Calu3 (cell line): ENCODE measurements at places on chromosomes 2 and 18.

- DNase-seq, result no peak
Measured at GRCh38 chr2:210540900-210541289, 15.5 kb upstream of the CPS1 start.

DNA sequence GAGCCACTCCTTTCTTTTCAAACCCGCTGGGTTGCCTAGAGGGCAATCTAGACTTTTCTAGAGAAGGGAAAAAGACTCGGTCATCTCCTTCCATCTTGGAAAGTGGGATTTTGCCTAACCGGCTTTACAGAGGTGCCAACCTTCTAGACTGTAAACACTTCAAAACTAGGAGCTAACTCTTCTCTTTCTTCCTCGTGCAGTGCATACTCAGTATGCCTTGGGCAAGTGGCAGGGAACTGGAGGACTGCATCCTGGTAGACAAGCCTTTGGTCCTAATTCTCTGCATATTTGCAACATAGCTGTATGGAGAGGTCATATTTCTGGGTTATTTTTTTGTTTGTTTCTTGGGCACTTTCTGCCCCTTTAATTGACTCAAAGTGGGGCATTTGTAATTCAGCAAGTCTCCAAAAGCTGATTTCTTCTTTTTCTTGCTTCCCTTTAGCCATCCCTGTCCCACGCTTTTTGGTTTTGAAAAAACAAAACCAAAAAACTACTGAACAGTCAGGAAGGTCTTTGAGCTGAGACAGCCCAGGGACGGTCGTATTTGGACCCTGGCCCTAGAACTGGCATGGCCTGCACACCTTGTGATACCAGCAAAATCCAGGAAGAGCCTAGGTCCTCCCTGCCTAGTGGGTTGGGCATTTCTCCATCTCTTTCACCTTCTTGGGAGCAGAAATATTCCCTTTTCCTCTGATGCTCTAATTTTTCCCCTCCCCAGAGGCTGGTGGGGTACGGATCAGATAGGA, 5.8 kb upstream of the GATA6 start:
- DNase-seq, result no peak

- no peak for DNase-seq
Measured at GRCh38 chr2:172389685-172390339, 37.6 kb upstream of the ITGA6 start.

GRCh38 chr2:70947556-70948184, 12.0 kb downstream of the ATP6V1B1 start:
- no peak for DNase-seq

DNA sequence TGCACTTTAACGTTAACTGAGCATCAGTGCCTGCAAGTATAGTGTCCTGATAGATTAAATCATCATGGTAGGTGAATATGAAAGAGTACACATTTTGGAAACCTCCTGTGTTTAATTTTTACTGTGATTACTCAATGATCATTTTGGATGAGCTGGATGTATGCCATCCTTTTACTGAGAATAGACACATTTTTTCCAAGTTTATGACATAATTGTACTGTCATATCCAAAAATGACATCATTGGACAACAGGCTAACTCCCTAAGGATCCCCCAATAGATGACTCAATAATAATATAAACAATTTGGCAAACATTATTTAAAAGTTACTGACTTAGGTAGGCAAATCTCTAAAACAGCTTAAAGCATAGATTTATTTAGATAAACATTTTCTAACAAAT, 410.8 kb upstream of the REG3G start:
- DNase-seq, result no peak

GRCh38 chr2:126748929-126749518, 93.1 kb downstream of the GYPC start:
- no peak for DNase-seq

- peak; percentile 28 for DNase-seq
Measured at GRCh38 chr2:230974096-230974913, 21.6 kb upstream of the SPATA3 start.

DNA sequence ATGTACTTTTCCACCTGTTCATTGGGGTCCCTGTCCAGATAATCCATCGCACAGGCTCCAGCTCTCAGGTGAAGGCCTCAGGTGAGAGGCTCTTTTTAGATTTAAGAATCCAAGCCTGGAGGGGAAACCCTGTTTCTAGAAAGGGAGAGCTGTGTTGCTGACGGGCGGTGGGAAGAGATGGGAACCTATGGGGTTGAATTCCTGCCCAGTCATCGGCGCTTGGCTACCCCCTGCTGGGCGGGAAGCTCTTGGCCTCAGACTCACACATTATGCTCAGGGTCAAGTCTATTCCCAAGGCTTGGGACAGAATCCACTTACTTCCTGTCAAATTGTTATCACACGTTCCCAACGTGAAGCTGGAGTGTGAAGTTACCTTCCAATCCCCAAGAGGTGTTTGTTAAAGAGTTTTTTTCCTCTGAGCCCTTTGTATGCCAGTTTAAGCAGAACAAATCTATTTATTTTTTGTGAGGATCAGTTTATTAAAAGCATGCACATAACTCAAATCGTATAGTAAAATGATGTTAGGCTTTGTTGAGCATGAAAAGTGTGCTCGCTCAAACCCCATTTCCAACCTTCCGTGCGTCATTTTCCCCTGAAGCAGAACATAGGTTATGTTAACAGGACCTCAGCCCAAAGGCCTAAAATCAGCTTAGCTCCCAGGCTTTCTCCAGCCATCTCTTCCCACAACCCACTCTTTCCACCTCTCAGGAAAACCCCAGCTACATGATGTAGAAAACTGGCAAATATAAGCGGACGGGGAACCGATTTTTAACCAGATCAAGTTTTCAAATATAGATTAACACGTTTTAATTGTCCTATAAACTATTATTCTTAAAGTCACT, 181.7 kb upstream of the ETAA1 start:
- peak; percentile 82 for DNase-seq

- DNase-seq, result no peak
Measured at GRCh38 chr2:25419678-25420242, 78.0 kb upstream of the DNMT3A start.

DNA sequence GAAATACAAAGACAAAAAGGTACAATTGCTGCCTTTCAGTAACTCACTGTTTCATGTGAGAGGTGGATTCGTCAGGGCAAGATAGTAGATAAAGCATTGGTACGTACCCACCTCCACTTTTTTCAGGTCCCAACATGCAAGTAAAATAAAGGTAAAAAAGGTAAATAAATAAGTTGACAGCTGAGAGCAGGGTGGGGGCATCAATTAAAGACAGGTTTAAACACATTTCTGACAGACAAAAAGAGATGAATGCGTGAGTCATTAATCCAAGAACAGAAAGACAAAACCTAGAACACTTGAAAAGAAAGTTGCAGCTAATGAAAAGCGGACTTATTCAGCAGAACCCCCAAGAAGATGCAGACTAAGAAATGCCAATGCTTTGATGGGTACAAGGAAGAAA, 979.6 kb upstream of the CDH2 start:
- no peak for DNase-seq

- no peak for DNase-seq
Measured at GRCh38 chr2:56001947-56002346, 78.4 kb upstream of the EFEMP1 start.

GRCh38 chr18:46379323-46379950, 275.3 kb downstream of the HAUS1 start:
- no peak for DNase-seq

DNA sequence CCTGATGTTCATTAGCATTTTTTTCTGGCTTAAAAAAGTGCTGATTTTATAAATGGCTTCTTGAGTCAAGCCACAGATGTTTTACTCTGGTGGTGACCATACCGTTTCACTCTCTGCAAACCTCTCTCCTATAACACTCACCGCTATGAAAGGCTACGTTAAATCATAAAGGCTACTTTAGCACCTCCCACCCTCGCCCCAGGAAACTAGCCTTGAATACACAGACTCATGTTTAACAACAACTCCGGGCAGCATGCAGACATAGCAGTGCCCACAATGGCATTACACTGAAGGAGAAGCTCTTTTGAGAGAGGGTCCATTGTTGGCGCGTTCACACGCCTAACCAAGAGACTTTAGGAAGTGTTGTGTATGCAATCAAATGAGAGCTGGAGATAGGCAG, 5.6 kb downstream of the MYT1L start:
- no peak for DNase-seq
